Thyroid gland (tissue), 4 donors: ENCODE measurements at places on chromosomes 4 and X. TPM values are rescaled to one million over a fixed set of nuclear protein-coding genes. Genes with fewer than 3 reads are reported as not detected.

- no peak overlapping the region for H3K4me3 ChIP-seq
- no peak overlapping the region for H3K27ac ChIP-seq
- no peak for DNase-seq
- H3K27me3 ChIP-seq, result no peaks in the 10 kb centered on the region
- no peaks in the 10 kb centered on the region for H3K36me3 ChIP-seq
- H3K4me1 ChIP-seq, result no peaks in the 10 kb centered on the region
Observed at GRCh38 chr4:81180916-81181315, 34.1 kb downstream of the PRKG2 start.

DNA sequence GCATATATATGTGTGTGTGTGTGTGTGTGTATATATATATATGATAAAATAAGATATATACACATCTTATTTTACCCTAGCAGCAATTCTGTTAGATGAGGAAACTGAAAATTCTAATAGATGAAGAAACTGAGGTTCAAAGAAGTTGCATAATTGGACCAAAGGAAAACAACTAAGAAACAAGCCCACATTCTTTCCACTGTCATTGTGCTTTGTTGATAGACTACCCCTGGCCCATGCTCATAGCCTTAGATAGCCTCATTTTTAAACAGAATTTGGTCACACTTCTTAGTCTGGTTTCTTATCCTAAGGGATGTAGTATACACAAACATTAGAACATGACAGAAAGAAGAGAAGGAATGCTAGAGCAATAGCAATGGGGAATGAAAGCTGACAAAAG, 138.8 kb downstream of the NDST3 start:
- H3K4me1 ChIP-seq, result no peaks in the 10 kb centered on the region
- H3K27me3 ChIP-seq, result no peaks in the 10 kb centered on the region
- H3K27ac ChIP-seq, result no peak overlapping the region

The SMR3B gene
- total RNA-seq, result not detected

- H3K27me3 ChIP-seq, result no peaks in the 10 kb centered on the region
- peaks cover 12% of the 10 kb centered on the region for H3K36me3 ChIP-seq
- peak; percentile 59 for DNase-seq
- no peak overlapping the region for H3K4me3 ChIP-seq
- H3K4me1 ChIP-seq, result no peaks in the 10 kb centered on the region
- H3K27ac ChIP-seq, result peak overlapping the region; percentile 2
Observed at GRCh38 chr4:23805450-23805851, 84.4 kb downstream of the PPARGC1A start.

The ODAPH gene
- not detected for total RNA-seq

DNA sequence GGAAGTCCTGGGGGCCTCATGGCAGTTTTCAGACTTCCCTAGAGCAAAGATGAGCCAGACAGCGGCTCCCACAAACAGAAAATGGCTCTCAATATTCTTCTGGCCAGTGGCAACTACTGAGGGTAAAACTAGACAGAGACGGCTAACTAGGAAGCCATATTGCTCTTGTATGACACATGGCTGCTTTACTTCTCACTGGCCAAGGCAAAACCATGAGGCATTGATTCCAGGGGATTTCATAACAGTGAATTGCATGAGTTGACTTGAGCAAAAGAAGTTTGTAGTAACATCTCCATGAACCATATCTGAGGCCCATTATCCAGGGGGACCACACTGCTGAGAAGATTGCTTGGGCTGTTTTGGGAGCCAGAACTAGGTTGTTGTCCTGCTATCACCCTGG, 13.7 kb upstream of the TLR8 start:
- no peak for DNase-seq
- H3K36me3 ChIP-seq, result no peaks in the 10 kb centered on the region
- no peaks in the 10 kb centered on the region for H3K27me3 ChIP-seq

- no peaks in the 10 kb centered on the region for H3K36me3 ChIP-seq
- no peak overlapping the region for H3K4me3 ChIP-seq
- H3K4me1 ChIP-seq, result peaks cover 80% of the 10 kb centered on the region
- peak; percentile 64 for DNase-seq
Observed at GRCh38 chr4:41427306-41427882, 110.6 kb upstream of the LIMCH1 start.

The GAGE12G gene
- not detected for total RNA-seq

GRCh38 chr4:120403296-120403695, 336.6 kb upstream of the MAD2L1 start:
- DNase-seq, result no peak
- H3K4me1 ChIP-seq, result no peaks in the 10 kb centered on the region
- H3K36me3 ChIP-seq, result no peaks in the 10 kb centered on the region
- no peak overlapping the region for H3K27ac ChIP-seq
- H3K27me3 ChIP-seq, result no peaks in the 10 kb centered on the region

DNA sequence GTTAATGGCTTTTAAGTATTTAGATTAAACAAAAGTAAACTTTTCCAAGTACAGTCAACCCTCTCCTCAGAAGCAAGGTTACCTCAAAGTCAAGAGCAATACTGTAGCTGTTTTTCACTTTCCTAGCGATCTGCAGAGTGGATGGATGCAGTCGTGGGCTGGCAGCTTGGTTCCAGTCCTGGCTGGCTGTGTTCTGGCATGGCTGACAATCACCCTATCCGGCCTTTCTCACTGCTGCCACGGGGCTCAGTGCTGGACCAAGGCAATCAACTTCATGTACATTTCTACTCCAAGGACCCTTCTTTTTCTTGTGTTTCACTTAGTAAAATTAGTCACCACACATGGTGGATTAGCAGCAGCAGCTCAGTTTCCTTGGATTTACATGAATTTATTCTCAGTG, 208.3 kb downstream of the GABRB1 start:
- no peaks in the 10 kb centered on the region for H3K27me3 ChIP-seq
- H3K27ac ChIP-seq, result no peak overlapping the region
- DNase-seq, result no peak
- no peak overlapping the region for H3K4me3 ChIP-seq
- no peaks in the 10 kb centered on the region for H3K36me3 ChIP-seq
- no peaks in the 10 kb centered on the region for H3K4me1 ChIP-seq
